Hematopoietic multipotent progenitor cell treated with erythropoietin and hydrocortisone succinate and interleukin-3 and kit ligand, for 17 days (in vitro differentiated cells): ENCODE measurements at places on chromosomes 4 and X.
A peak's percentile ranks its signal among the peaks of the same experiment; 100 is the strongest.

GRCh38 chrX:38664285-38664684 lies 102.9 kb downstream of the TSPAN7 start:
- peak; percentile 71 for DNase-seq

DNA sequence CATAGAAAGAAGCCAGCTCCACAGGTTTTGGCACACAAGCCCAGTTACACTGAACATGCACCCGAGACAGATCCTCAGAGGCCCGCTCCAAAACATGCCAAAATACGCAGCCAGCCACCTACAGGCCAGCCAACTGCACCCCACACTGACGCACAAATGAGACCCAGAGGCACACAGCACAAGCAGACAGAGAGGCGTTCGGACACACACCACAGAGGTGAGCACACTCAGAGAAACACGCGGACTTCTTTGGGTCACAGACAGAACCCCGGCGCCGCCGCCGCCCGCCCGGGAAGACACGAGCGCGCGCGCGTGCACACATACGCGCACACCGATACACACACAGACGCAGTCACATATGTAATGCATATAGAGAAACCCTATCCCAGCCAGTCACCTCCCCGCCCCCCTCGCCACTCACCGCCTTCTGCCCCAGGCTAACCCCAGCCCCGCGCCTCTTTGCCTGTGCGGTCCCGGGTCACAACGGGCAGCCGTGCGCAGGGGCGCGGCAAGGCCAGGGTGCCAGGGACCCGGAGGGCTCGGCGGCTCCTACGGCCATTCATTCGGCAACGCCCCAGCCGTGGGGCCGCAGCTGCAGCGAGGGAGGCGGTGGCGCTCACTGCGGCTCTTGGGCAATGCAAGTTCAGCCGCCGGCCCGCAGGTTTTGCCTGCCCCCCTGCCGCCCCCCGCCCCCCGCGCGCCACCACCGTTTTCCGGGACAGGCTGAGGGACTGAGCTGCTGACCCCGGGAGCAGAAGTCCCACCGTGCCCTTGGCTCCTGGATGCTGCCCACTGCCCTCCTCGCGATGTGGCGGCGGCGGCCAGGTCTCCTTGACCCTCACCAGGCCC lies 553 bp downstream of the SEPTIN6 start:
- no peak for DNase-seq

DNA sequence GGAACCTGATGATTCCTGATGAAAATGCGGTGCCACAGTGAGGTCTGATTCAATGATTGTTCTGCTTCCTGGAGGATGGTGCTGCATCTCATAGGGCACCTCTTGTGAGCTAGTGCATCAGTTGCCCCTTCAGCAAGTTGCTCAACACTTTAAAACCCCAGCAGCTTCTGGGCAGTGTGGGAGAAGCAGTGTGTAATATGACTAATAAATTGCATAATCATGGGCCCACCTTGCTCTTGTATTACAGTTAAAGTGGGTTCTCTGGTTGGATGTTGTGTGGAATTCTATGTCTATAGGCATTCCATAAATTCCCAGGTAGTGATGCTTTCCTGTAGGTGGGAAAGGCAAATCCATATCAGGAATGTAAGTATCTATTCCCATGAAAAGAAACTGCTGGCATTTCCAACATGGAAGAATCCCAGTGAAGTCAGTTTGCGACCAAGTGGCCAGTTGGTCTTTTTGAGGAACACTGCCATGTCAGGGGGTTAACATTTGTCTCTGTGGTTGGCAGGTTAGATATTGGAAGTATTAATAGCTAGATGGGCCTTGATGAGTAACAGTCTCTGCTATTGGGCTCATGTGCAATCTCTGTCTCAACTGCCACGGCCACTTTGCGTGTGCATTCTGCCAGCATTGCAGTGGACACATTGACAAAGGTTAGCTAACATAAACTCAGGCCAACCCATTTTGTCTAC lies 121.1 kb upstream of the OTUD4 start:
- DNase-seq = no peak

GRCh38 chrX:108090491-108091263 lies 665 bp downstream of the PSMD10 start:
- DNase-seq = peak; percentile 65

GRCh38 chrX:16239211-16239610 lies 71.9 kb downstream of the MAGEB17 start:
- DNase-seq = no peak

- no peak for DNase-seq
Observed at GRCh38 chr4:948936-949300, 16.7 kb downstream of the TMEM175 start.

DNA sequence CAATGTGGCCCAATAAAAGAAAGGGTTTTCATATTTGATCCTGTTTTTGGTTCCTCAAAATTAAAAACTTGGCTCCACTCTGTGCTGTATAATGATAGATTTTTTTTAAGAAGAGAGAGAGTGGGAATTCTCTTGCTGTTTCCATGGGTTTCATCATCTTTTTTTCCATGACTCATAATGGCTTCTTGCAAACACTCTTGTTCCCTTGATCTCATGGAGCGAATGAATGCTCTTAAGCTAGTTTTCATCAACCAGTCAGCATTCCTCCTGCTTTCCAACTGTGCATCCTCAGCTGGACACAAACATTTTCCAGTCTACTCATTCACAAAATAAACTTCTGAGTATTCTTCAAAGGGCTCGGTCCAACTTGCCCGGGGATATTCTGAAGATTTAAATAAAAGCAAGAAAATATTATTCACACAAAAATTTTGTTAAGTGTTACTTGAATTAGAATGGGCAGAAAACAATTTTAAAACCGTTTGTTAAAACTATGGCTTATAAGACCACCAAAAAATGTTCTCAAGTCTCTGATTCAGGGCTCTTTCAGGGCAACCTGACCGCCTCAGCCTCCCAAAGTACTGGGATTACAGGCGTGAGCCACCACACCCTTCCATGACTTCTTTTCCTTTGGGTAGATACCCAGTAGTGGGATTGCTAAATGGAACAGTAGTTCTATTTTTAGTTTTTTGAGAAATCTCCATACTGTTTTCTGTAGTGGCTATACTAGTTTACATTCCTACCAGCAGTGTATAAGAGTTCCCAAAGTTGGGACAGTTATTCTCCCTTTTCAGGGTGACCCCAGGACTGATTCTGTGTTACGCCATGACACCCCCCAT lies 64.7 kb downstream of the TMEM156 start:
- no peak for DNase-seq

GRCh38 chrX:151735219-151735618 lies 673 bp downstream of the CNGA2 start:
- no peak for DNase-seq

GRCh38 chr4:110418641-110419040 lies 57.3 kb upstream of the ENPEP start:
- DNase-seq = no peak

DNA sequence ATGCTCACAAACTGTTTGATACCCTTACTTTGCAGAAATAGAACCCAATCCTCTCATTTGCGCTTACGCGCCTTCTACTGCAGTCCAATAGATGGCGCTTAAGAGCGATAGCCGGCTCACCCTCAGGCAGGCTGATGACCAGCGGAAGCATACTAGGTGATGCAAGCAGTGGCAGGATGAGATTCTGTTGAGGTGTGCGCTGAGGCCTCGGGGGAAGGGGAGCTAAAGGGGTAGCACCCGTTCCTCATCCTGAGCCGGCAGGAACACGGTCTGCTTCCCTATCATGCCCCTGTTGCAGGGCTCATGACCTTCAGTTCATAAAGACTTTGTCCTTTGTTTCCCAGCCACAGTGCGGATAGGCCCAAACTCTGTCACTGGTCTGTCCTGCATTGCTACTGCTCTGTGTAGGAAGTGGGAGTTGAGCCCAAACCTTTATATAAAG lies 628.9 kb downstream of the TLL1 start:
- DNase-seq = no peak

DNA sequence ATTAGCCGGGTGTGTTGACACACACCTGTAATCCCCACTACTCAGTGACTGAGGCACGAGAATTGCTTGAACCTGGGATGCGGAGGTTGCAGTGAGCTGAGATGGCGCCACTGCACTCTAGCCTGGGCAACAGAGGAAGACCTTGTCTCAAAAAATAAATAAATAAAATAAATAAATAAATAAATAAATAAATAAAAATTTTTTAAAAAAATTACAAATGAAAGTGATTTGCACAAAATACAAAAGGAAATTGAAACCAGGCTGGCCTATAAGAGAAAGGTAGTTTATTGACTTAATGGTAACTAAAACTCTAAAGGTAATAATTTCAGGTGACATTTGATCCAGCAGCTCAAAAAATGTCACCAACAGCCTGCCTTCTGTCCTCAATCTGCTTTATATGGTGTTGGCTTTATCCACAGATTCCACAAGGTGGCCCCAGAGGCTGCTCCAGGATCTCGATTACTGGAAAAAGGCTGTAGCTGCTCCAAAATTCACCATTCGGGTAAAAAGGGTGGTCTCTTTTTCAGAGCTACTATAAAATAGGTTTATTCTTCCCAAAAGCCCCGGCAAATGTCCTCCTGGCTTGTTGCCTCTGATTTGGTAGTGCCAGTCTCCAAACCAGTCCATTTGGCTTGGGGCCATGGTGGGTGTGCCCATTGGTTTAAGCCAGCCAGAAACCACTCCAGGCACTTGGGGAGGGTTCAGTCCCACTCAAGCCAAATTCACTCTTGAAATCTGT lies 61.4 kb upstream of the TRIM2 start:
- peak; percentile 82 for DNase-seq

DNA sequence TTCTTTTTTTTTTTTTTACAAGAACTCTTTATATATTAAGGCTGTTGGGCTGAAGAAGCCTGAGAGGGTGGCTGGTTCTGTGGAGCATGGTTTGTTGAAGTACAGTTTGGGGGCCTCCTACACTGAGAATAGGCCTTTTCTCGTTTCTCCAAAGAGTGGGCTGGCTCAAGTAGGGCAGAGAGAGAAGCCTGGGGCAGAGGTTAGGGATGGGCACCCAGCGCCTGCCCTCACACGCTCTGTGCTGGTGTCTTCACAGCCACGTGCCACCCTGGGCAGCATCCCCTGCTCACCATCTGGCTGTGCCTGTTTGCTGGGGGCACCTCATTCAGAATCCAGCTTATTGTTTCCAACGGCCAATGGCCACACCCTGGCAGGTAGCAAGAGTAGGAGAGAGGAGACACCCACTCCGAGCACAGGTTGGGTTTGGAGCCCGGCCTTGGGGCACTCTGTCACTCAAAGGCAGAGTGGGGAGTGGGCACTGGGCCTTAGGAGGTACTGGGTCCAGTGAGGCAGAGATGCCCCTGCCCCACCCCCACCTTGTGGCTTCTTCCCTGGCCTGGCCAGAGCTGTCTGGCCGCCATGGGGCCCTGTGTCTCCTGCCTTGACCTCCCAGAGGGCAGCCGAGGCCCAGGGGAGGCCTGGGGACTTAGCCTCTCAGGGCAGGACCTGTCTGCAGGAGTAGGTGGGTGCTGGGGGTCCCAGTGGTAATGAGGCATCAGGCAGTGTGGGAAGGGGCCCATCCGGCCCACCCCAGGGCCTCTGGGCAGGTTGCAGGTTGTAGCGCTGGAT lies 2.9 kb downstream of the MSANTD1 start:
- DNase-seq = no peak

GRCh38 chrX:40880712-40881111 lies 145.4 kb upstream of the MED14 start:
- no peak for DNase-seq

- peak; percentile 15 for DNase-seq
Observed at GRCh38 chr4:157204634-157205244, 15.8 kb upstream of the GRIA2 start.

DNA sequence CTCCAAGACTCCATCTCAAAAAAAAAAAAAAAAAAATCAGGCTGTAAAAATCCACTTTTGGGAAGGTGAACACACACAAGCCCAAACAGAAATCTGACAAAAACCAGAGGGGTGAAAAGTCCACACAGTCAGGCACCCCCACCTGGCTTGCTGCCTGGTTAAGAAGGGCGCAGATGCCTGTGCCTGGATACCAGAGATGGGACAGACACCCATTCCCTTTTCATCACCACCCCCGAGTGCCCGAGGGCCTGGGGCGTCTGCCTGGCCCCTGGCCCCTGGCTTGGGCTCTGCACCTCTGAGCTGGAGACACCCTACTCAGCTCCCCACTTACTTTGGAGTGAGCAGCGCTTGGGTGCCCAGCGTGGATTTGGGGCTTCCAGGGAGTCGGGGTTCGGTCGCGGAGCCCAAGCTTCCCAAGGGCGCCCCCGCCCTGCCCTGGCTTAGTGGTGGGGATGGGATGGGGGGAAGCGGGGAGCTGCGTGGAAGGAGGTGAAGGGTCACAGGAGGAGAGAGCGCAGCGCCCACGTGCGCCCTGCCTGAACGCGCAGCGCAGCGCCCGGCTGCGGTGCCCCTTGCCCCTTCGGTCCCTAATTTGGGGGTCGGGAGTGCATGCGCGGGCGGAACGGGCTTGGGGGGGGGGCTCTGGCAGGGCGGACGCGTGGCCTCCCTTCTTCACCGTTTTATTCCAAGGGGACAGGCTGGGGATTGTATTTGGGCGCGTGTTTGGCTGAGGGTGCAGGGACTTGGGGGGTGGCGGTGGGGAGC lies 11.3 kb downstream of the SHOX start:
- DNase-seq = no peak

DNA sequence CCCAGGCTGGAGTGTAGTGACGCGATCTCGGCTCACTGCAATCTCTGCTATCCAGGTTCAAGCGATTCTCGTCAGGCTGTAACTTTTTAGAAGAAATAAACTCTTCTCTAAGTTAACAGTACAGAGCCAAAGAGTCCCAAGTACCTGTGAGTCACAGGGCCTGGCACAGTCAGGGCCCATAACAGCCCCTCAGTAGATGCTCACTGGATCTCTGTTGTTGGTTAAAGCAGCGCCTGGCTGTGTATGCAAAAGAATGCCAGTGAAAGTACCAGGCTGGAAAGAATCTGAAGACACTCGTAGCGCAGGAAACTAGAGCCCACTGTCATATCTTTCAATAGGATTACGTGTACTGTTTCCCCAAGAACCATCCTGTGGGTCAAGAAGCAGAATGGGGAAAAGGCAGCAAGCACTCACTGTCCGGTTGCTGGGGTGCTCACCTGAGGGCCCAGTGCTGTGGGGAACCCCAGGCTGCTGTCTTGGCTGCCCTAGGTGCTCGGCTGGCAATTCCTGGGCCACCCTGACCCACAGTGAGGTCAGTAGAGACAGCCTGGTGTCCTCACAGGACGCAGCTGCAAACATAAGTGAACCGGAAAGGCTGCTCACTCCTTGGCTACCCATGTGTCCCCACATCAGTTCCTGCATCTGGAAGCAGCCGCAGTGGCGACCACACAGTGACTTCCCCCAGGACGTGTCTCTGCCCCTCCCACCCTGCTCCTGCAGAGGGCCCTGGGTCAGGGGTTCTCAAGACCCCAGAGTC lies 3.1 kb upstream of the SLBP start:
- DNase-seq = no peak

GRCh38 chrX:38717871-38718270 lies 83.4 kb upstream of the MID1IP1 start:
- DNase-seq = peak; percentile 47

- DNase-seq = no peak
Observed at GRCh38 chrX:17560385-17560784, 176.9 kb upstream of the SCML1 start.

GRCh38 chr4:26252349-26253025 lies 68.3 kb upstream of the RBPJ start:
- no peak for DNase-seq

DNA sequence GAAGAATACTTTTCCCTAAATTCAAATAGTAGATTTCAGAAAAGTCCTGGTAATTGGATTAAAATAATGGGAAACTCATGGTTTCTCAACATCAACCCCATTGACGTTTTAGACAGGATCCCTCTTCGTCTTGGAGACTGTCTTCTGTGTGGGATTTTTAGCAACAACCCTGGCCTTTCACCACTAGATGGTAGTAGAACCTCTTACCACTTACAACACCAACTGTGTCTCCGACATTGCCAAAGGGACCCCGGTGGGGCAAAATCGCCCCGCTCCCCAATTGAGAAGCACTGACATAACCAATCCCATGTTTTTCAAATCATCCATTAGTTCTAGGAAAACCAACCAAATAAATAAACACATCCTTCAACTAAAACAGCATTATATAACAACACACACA lies 16.9 kb upstream of the ANOS1 start:
- DNase-seq = no peak
